ENCODE measurements at places on chromosomes 6 and 20. TPM values are rescaled to one million over a fixed set of nuclear protein-coding genes. Genes with fewer than 3 reads are reported as not detected.

Gene HTR1E
- not detected for total RNA-seq

Gene GPR6
- total RNA-seq, result not detected

Gene SCUBE3
- 0.30 TPM for total RNA-seq

Gene ITPR3
- total RNA-seq, result 24.5 TPM

Gene BTN1A1
- not detected for total RNA-seq

Gene SPATS1
- total RNA-seq, result not detected

Gene GRM1
- total RNA-seq, result not detected

Gene MCHR2
- not detected for total RNA-seq

Gene TRIM15
- total RNA-seq, result not detected

Gene CBLN4
- not detected for total RNA-seq

Gene RTN4IP1
- 7.3 TPM for total RNA-seq

Gene OR2H1
- not detected for total RNA-seq

Gene TXLNB
- 0.15 TPM for total RNA-seq

Gene CLVS2
- not detected for total RNA-seq

Gene FERMT1
- total RNA-seq, result 4.9 TPM

Gene MYH7B
- total RNA-seq, result 0.15 TPM

Gene CNBD2
- 1.0 TPM for total RNA-seq

Gene DNAH8
- total RNA-seq, result not detected

Gene IPCEF1
- total RNA-seq, result not detected

Gene KIFC1
- 75.8 TPM for total RNA-seq

Gene NELFE
- total RNA-seq, result 142 TPM

Measured in bronchus fibroblast of lung (primary cell).